ENCODE measurements at places on chromosomes 5 and 9.

DNA sequence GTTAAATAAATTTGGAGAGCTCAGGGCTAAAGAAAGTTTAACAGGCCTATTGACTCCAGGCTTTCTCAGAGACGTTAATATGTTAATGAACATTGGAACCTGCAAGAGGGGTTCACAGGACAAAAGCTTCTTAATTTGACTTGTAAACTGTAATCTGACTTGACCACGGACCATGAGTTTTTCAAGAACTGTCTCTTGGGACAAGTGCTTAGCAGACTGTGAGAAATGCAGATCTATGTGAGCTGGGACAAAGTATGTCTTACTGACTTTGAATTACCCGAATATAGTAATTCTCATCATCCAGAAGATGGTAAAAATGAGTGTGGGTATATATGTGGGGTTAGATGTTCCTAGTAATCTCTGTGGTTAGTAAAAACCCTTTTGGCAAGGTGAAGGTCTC is 186.6 kb downstream of the ATP10B start:
- no peak for DNase-seq

- peak; percentile 86 for DNase-seq
Measured at GRCh38 chr5:133827011-133827410, 141.4 kb downstream of the C5orf15 start.

- DNase-seq, result no peak
Measured at GRCh38 chr5:132445930-132446329, 44.6 kb downstream of the IRF1 start.

DNA sequence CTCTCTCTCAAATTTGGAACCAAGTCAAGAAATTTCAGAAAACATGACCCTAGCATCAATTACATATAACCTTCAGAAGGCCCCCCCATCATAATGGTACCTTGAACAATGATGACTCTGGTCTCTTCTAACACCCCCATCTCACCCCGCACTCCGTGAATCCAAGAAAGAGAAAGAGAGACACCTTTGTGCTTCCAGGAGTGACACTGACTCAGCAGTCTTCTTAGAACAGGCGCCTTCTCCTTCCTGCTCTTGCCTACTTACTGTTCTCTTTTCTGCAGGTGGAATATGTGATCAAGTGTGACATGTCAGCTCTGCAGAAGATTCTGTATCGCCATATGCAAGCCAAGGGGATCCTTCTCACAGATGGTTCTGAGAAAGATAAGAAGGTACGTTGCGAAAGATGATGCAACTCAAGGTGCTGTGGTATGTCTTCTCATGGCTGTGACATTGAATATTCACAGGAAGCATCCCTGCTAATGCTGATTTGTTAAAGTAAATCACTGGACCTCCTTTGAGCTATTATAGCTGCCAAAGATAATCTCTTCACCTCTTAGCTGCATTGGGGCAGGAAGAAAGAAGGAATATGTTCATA is 81.3 kb downstream of the SMARCA2 start:
- no peak for DNase-seq

DNA sequence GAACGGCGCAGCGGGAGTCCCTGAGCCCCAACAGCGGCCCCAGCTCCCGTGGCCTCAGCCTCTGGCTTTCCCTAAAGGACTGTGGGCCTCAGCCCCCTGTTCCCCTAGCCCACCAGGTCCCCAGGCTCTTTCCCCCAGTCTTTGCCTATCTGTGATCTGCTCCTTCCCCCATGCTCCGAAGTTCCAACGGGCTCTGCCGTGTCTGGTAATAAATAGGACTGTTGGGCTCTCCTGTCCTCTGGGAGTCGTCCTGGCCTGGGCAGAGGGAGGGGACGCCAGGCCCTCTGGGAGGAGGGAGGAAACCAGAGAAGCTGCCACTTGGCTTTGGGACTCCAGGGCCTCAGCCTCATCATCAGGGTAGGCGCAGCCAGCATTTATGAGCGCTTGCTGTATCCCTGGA is 28.1 kb downstream of the ADGRD2 start:
- DNase-seq, result no peak

DNA sequence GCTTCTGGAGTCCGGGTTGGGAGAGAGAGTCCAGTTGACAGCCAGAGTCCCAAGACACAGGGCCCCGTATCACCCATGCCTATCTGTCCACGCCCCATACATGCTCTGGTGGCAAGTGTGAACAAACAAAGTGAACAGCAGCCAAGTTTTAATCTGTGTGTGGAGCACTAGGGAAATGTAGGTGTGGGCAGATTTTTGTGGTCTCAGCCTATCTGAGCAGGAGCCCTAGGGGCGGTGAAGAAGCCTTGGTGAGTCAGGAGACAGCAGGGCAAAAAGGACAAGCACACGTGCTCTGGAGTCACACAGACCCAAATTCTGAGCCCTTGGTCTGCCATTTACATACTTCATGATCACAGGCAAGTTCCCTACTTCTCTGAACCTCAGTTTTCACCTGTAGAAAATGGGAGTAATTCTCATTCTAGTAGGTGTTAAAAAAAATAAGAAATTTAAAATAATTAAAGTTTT is 23.2 kb downstream of the EGR1 start:
- no peak for DNase-seq

- DNase-seq, result no peak
Measured at GRCh38 chr5:15069407-15069905, 197.9 kb upstream of the ANKH start.

- DNase-seq, result peak; percentile 45
Measured at GRCh38 chr9:78601957-78602565, 305.1 kb downstream of the PSAT1 start.

DNA sequence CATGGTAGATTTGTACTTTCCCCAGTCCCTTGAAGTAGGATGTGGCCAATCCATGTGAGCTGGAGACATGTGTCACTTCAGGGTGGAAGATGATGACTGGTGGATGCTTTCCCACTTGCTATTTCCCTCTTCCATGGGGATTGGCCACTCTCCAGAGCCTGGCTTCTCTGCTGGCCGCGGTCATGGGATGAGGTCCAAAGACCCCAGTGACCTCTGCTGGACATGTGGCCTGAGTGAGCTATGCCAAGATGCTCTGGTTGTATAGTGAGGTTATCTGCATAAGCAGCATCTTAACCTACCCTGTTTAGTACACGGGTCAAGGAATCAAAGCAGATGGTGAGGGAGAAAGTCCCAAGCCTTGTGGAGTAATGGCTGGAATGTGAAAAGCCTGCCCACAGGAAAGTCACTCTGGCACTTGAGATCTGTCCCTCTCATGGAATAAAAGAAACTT is 47.1 kb downstream of the SH3PXD2B start:
- DNase-seq, result no peak

DNA sequence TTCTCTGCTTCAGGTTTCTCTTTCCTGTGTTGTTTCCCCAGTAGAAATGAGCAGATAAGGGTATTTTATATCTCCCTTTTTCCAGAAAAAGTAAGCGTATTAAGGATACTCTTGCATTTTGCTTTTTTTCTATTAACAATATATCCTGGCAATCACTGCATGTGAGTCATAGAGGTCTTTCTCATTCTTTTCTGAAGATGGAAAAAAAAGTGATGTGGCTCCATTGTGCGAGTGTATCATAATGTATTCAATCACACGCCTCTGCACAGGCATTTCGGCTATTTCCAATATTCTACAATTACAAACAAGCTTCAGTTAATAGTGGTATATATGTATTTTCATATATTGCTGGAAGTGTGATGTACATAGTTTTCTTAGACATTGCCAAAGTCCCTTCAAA is 155.9 kb downstream of the MED27 start:
- DNase-seq, result no peak

- peak; percentile 70 for DNase-seq
Measured at GRCh38 chr9:14561929-14562405, 131.3 kb downstream of the ZDHHC21 start.

DNA sequence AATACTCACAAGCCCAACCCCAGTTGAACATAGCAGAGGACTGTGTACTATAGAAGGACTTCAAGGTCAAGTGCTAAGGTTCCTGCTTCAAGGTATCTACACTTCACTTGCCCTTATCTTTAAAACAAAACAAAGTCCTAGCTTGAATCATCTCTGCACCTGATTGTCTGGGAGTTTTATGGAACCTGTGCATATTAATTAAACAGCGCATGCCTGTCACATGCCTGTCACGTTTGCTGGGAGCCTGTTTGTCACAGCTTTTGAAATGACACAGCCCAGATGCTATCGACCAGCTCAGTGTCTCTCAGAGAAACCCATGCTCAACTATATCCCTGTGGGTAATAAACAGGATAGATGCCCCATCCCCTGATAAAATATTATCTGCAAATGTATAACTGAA is 476.0 kb downstream of the ZSWIM6 start:
- DNase-seq, result no peak

DNA sequence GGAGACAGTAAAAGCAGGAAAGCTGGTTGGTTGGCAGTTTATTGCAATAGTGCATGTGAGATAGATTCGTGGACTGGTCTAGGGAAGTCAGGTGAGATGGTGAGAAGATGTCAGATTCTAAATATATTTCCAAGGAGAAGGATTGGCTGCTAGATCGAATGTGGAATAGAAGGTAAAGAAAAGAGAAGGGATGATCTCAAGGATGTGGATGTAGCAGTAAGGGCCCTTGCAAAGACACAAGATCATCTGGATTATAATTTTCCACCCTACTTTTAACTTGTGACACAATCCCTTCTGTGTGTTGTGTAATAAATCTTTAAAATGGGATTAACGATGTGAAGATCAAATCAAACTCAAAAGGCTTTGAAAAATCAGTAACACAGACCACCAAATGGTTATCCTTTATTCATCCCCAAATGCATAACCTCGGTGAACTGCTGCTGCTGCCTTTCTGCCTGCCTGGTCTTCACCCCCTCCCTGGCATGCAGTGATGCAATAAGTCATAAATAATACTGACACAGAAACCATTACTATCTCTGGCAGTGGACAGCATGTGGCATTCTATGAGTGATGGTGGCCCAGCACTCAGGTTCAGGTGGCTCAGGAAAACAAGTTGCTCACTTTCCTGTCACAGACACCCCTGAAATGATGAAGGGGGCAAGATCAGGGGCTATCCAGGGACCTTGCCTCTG is 178.4 kb downstream of the FAM114A2 start:
- peak; percentile 82 for DNase-seq

DNA sequence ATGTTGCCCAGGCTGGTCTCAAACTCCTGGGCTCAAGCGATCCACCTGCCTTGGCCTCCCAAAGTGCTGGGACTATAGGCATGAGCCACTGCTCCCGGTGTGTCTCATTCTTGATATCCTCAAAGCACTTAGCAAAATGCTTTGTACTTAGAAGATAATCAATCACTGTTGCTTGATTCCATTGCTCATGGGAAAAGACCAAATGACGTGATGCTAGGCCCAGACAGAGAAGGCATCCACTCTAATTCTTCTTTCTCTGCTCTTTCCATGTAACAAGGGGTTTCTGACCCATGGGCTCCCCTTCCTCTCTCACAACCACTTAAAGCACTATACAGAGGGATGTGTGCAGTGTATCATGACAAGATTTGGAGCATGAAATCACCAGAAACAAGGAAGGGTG is 83.0 kb downstream of the APBA1 start:
- DNase-seq, result no peak

- DNase-seq, result peak; percentile 76
Measured at GRCh38 chr9:93059011-93059714, 662 bp downstream of the SUSD3 start.

DNA sequence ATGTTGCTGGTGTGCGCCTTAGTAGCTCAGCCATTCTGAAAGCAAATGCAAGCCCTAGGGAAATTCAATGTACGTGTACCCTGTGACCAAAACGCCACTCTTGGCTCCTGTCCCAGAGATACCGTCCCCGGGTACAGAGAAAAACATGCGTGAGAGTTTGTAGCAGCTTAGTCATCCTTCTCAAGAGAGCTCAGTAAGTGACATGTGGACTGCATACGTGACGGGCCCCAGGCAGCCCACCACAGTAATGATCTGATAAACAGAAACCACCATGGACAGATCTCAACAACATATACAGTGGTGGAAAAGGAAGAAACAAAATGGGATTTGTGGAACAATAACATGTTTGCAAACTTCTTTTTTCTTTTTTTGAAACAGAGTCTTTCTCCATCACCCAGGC is 45.1 kb downstream of the S1PR3 start:
- DNase-seq, result no peak

DNA sequence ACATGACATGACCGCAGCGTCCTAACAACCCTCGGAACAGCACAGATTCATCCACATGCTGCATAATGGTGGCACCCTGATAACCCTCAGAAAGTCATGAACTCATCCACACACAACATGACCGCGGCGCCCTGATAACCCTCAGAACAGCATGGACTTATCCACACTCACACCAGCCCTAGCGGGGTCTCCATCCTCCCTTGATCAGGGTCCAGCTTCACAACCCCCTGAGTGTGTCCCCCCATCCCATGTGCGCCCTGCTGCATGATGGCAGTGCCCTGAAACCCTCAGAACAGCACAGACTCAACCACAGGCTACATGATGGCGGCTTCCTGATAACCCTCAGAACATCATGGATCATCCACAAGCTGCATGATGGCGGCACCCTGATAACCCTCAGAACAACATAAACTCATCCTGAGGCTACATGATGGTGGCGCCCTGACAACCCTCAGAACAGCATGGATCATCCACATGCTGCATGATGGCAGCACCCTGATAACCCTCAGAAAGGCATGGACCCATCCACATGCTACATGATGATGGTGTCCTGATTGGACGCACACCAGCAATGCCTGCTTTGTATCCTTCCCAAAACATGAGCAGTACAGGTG is 28.3 kb downstream of the SLC6A3 start:
- DNase-seq, result peak; percentile 26

GRCh38 chr9:84807870-84808390 is 138.4 kb downstream of the NTRK2 start:
- no peak for DNase-seq

DNA sequence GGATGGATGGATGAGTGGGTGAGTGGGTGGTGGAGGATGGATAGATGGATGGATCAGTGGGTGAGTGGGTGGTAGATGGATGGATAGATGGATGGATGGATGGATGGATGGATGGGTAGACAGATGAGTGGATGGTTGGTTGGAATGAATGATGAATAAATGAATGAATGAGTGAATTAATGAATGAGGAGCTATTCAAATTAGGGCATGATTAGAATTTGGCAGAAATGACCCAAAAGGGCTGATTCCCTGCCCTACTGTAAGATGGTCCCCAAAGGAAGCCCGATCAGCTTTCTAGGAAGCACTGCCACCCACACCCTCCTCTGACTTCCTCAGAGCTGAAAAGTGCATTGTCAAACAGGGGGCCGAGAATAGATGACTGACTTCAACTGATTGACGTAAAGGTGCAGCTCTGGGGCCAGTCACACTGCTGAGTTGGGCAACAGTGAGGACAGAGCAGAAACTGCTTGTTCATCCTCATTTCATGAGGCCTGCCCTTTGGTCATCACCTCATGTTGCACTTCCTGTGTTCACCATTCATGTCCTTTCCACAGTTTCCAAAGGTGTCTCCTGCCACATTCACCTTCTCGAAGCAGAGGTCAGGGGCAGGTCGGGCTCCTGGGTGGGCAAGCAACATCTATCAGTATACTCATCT is 34.3 kb downstream of the NIPAL4 start:
- no peak for DNase-seq

DNA sequence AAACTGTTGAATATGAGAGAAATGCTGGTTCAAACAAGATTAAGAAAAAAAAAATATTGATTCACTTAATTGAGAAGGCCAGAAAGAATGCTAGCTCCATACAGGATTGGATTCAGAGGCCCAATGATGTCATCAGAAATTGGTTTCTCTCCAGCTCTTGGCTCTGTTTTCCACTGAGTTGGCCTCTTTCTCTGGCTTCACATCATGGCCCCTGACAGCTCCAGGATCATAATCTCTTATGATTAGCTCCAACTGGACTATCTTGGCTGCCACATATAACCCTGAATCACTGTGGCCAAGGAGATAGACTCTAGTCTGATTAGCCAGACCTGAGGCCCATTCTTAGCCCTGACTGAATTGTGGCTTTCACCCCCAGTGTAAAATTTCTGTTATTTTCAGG is 244.7 kb upstream of the GRAMD2B start:
- DNase-seq, result peak; percentile 22

Data from kidney (tissue), 22 donors.